Activated T-helper 1 cell treated with anti-CD3 and anti-CD28 coated beads, Interleukin-12 subunit alpha, Interleukin-12 subunit beta, Interleukin-2, Interleukin-4 antibody, amounts not matched to agents 30 ng/mL and 10 ng/mL and 1 ng/mL, durations not matched to agents 14 hours and 24 hours and 36 hours (primary cell): ENCODE measurements at places on chromosomes 13 and 19.

GRCh38 chr19:2500841-2501261 lies 24.9 kb downstream of the GADD45B start:
- DNase-seq: no peak
- H3K36me3 ChIP-seq: no peaks in the 10 kb centered on the region
- no peak overlapping the region for H3K27ac ChIP-seq
- no peak overlapping the region for H3K4me3 ChIP-seq
- peaks cover 10% of the 10 kb centered on the region for H3K27me3 ChIP-seq

- peaks cover 3% of the 10 kb centered on the region for H3K27me3 ChIP-seq
- H3K27ac ChIP-seq: peak overlapping the region; percentile 93
- H3K36me3 ChIP-seq: peaks cover 22% of the 10 kb centered on the region
- peaks cover 29% of the 10 kb centered on the region for H3K4me1 ChIP-seq
- peak overlapping the region; percentile 87 for H3K4me3 ChIP-seq
These were observed 1.4 kb downstream of the ZNF699 start for GRCh38 chr19:9308091-9308770.

DNA sequence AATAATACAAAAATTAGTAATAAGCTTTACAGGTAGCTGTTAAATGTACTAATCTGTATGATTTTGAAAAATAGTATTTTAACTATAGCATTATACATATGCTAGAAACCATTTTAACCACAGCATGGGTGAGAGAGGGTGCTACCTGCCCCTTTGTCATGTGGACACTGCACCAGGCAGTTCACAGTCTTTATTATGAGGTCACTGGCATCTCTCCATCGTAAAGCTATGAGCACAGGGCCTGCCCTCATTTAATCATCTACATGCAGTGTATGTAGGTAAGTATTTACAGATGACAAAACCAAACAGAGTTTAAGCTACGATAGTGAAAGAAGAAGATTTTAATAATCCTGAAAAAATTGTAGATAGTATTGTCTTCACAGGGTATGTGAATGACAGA lies 21.7 kb downstream of the EDNRB start:
- H3K27me3 ChIP-seq: no peaks in the 10 kb centered on the region
- no peak overlapping the region for H3K4me3 ChIP-seq
- H3K36me3 ChIP-seq: no peaks in the 10 kb centered on the region
- no peak for DNase-seq
- H3K27ac ChIP-seq: no peak overlapping the region

GRCh38 chr19:6267552-6268381 lies 12.0 kb downstream of the MLLT1 start:
- H3K36me3 ChIP-seq: peaks cover 19% of the 10 kb centered on the region
- H3K27me3 ChIP-seq: no peaks in the 10 kb centered on the region
- DNase-seq: no peak
- H3K27ac ChIP-seq: peak overlapping the region; percentile 33
- peaks cover 5% of the 10 kb centered on the region for H3K4me1 ChIP-seq
